ENCODE measurements at places on chromosomes 5 and 9.

DNA sequence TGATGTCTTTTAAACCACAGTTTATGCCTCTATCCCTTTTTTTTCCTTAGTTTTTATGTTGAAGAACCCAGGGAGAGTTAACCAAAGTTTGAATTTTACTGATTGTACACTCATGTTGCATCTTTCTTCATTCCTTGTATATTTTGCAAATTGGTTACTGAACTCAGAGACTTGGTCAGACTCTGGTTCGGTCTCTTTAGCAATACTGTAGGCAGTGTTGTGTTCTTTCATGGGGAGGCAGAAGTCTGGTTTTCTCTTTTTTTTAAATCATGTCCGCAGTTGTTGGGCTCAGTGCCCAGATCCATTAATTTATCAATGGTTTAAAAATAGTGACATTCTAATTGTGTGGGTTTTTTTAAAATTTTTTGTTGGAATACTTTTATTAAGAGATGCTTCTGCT is 23.4 kb downstream of the UBE2R2 start:
- no peak for DNase-seq
- no peaks in the 10 kb centered on the region for H3K4me1 ChIP-seq
- no peak overlapping the region for H3K4me3 ChIP-seq
- no peaks in the 10 kb centered on the region for H3K27me3 ChIP-seq
- no peaks in the 10 kb centered on the region for H3K36me3 ChIP-seq
- no peak overlapping the region for H3K27ac ChIP-seq

- no peaks in the 10 kb centered on the region for H3K27me3 ChIP-seq
- H3K4me3 ChIP-seq = no peak overlapping the region
- peak; percentile 70 for DNase-seq
- H3K27ac ChIP-seq = no peak overlapping the region
- H3K36me3 ChIP-seq = no peaks in the 10 kb centered on the region
- no peaks in the 10 kb centered on the region for H3K4me1 ChIP-seq
These were observed 3.7 kb upstream of the PJA2 start for GRCh38 chr5:109413458-109413857.

- H3K4me1 ChIP-seq = no peaks in the 10 kb centered on the region
- H3K4me3 ChIP-seq = no peak overlapping the region
- DNase-seq = no peak
- no peak overlapping the region for H3K27ac ChIP-seq
- no peaks in the 10 kb centered on the region for H3K27me3 ChIP-seq
These were observed 387.7 kb upstream of the CLINT1 start for GRCh38 chr5:158246661-158247060.

GRCh38 chr5:148748702-148749392 is 77.6 kb upstream of the ADRB2 start:
- no peaks in the 10 kb centered on the region for H3K36me3 ChIP-seq
- no peaks in the 10 kb centered on the region for H3K27me3 ChIP-seq
- no peak for DNase-seq
- no peaks in the 10 kb centered on the region for H3K4me1 ChIP-seq
- H3K27ac ChIP-seq = no peak overlapping the region
